ENCODE measurements at places on chromosomes 3 and 15. TPM values are rescaled to one million over a fixed set of nuclear protein-coding genes. Genes with fewer than 3 reads are reported as not detected.

Gene KLHL6
- total RNA-seq: not detected

DNA sequence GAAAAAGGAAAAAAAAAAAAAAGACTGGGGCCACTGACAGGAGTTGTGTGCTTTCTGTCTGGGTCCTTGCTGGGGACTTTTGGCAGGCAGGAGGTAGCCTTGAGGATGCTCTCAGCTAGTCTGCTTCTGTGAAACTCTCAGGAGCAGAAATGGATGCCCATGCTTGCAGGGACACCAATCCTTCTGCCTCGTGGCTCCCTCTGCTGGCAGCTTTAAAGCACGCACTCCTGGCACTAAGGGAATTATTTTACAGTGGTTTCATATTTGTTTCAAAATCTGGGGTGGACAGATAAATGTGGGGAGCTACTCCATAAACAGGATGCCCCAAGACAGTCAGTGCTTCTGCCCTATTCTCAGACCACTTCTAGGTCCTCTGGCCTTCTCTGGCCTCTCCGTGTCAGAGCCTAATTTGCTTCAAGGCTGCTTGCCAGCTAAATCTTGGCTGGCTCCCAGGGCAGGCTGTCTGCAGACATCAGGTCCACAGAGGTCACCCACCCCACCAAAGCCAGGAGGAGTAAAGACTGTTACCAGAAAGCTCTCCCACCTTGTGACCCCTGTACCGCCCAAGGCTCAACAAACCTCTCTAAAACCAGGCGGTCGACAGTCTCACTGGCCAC, 17.1 kb downstream of the TRAIP start:
- no peak for DNase-seq

- DNase-seq: no peak
Measured at GRCh38 chr15:99477791-99478471, 87.9 kb upstream of the MEF2A start.

Gene SLC22A14
- total RNA-seq: not detected

DNA sequence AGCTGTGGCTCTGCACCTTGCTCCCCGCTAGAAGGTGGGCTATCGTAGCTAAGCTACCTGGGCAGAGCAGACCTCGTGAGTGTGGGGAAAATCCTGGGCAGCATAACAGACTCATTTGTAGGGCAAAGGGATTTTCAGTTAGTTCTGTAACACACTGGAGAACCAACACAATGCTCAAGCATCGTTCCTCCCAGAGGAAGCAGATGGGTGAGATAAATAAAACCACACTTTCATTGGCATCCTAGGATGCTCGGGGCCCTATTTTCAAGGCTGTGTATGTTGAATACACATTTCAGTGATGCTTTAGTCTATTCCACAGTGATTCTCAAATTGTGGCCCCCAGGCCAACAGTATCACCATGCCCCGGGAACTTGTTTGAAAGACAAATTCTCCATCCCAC, 20.0 kb downstream of the LIPC start:
- no peak for DNase-seq

GRCh38 chr3:17806201-17806600, 63.8 kb upstream of the TBC1D5 start:
- DNase-seq: no peak

DNA sequence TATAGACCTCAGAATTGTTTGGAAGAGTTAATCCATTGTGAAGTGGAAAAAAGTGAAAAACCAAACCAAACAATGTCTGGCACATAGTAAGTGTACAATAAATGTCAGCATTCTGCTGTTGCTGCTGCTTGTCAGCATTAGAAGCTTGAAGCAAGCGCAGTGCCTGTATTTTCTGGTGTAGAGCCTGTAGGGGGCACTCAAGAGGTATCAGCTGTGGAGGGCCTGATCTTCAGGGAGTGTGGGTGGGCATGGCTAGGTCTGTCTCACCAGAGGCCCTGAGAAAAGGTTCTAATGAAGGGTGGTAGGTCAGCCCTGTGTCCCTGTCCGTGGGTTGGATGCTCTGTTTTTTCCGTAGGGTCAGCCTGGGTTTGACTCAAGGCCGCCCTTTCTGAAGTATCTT, 3.6 kb downstream of the ADAMTSL3 start:
- DNase-seq: no peak

Gene FILIP1L
- total RNA-seq: 24.1 TPM

DNA sequence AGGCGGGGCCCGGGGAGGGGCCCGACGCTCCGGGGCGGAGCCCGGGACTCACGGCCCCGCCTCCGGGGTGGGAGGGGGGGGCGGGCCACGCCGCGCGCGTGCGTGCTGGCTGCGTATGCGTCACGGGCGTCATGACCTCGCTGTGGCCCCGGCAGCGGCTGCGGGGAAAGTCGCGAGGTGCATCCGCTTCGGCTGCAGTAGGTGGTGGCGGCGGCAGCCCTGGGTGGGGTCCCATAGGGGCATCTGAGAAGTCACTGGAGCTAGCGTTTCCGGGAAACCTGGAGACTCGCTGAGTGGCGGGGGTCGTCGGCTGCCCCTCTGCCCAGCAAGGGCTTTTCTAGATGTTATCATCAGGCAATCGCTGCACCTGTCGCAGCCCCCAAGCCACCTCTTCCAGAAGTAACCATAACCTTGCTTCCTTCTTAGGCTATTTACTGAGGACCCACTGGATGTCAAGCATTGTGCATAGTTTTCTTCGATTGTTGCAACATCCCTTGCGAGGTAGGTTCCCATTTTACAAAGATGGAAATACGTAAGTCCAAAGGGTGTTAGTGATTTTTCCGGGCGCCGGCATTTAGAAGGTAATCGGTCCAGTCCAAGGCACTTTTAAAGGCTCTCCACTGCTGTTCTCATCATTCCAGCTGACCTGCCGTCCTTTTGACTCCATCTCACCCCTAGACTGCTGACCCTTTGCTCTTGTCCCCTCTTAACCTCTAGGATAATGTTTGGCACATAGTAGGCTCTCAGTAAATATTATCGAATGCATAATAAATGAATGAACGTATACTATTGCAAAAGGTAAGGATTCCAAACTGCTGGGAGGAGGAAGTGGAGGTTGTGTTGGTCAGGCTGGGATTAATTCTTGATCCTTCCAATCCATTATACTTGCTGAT, at the start of gene GDPGP1:
GDPGP1 (plus strand) TSS at position 114 of the 893 bp plus-strand sequence. CDS start 6,700 bp downstream, outside the sequence.
- DNase-seq: no peak

Gene PIF1
- total RNA-seq: 27.6 TPM

- DNase-seq: no peak
Measured at GRCh38 chr3:192850451-192850981, 67.1 kb downstream of the MB21D2 start.

- no peak for DNase-seq
Measured at GRCh38 chr3:151460774-151461450, at the start of gene IGSF10. IGSF10 (minus strand) TSS chr3:151461061; CDS start chr3:151458709, 2,352 bp downstream.

Measured in epithelial cell of proximal tubule (primary cell).